Fibroblast of upper back skin (primary cell): ENCODE measurements at places on chromosomes 12 and 14.

- no peak for DNase-seq
These were observed 7.9 kb upstream of the WASHC3 start for GRCh38 chr12:102069707-102070106.

DNA sequence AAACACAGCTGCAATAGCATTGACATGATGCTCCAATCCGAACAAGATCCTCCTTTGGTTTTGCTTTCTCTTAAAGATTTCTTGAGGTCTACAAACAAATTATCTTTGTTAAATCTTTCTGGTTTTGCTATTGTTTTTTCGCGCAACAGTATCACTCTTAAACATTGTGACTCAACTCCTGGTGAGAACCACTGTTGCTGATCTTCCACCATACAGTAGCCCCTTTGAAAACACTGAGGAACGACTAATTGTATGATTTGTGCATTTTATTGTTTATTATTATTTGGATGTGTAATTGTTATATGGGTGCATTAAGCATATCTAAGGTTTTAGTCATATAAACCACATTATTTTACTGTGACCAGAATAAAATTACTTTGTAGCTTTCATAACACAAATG is 282.8 kb downstream of the EGLN3 start:
- peak; percentile 31 for DNase-seq

- DNase-seq, result no peak
These were observed 61.5 kb upstream of the LRTM2 start for GRCh38 chr12:1758887-1759286.

- peak; percentile 60 for DNase-seq
These were observed 2.2 kb downstream of the RCOR1 start for GRCh38 chr14:102594514-102595175.

GRCh38 chr12:116375278-116375842 is 97.9 kb upstream of the MED13L start:
- no peak for DNase-seq

DNA sequence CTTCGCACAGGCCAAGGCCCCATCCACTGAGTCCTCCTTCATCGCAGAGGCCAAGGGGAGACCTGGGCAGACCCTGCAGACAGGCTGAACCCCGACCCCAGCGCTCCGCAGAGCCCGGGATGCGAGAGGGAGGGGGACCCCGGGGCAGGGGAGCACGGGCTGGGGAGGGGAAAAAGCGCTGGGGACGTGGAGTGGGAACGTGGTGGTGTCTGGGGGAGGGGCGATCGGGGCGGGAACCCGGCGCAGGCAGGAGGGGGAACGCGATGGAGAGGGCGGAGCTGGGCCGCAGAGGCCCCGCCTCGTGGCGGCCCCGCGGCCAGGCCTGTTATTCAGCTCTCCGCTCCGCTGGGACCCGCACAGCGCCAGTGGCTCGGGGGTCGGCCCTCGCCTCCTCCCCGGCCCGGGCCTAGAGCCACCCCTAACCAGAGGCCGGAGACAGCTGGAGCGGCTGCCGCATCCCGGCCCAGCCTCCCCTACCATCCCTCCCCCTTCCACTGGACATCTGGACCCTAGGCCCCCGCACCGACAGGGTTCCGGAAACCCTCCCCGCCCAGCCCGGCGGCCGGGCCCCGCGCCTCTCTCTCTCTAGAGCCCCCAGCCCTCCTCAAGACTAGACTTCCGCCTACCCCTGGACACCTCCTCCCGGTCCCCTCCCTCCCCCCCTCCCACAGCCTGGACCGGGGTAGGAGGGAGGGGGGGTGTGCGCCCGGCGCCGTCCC is at the start of gene ARHGEF25:
TSS of gene ARHGEF25 (plus strand) at position 328 of the 719 bp plus-strand sequence. CDS start 460 bp downstream, outside the sequence.
- peak; percentile 70 for DNase-seq

GRCh38 chr12:117036046-117036445 is 63.2 kb downstream of the TESC start:
- no peak for DNase-seq

- DNase-seq, result no peak
These were observed 53.0 kb upstream of the KITLG start for GRCh38 chr12:88633312-88633711.

DNA sequence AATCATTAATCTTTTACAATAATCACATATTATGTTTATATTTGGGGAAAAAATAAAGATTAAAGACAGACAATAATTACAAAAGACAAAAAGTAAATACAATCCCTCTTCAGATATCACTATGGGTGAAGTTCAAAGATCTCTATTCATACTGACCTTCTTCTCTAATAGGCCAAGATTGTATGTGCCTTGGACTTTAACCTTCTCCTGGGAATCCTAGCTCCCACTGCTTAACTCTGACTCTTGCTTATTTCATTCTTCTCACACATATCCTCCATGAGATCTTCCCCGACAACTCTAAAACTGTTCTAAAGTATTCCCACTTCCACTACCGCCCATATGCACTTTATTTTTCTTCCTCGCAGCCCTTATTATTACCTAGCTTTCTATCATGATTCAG is 83.8 kb downstream of the EEA1 start:
- no peak for DNase-seq

- DNase-seq, result no peak
These were observed 41.7 kb downstream of the TSPAN11 start for GRCh38 chr12:30968211-30968610.

- DNase-seq, result no peak
These were observed 11.3 kb upstream of the ERP27 start for GRCh38 chr12:14949631-14950030.

GRCh38 chr14:100146531-100147091 is 12.8 kb downstream of the DEGS2 start:
- DNase-seq, result no peak

DNA sequence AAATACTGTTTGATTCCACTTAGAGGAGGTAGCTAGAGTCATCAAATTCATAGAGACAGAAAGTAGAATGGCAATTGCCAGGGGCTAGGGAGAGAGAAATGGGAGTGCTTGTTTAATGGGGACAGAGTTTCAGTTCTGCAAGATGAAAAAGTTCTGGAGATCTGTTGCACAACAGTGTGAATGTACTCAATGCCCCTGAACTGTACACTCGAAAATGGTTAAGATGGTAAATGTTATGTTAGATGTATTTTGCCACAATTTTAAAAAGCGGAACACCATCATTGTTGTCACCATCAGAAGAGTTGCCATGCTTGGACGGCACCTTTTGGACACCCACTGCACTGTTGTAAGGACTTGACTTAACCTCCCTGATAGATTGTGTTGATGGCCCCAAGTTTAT is 106.9 kb downstream of the SCARB1 start:
- DNase-seq, result no peak

GRCh38 chr12:13248964-13249363 is 52.4 kb downstream of the EMP1 start:
- DNase-seq, result no peak

- DNase-seq, result no peak
These were observed 22.8 kb downstream of the GSTZ1 start for GRCh38 chr14:77343662-77344061.

DNA sequence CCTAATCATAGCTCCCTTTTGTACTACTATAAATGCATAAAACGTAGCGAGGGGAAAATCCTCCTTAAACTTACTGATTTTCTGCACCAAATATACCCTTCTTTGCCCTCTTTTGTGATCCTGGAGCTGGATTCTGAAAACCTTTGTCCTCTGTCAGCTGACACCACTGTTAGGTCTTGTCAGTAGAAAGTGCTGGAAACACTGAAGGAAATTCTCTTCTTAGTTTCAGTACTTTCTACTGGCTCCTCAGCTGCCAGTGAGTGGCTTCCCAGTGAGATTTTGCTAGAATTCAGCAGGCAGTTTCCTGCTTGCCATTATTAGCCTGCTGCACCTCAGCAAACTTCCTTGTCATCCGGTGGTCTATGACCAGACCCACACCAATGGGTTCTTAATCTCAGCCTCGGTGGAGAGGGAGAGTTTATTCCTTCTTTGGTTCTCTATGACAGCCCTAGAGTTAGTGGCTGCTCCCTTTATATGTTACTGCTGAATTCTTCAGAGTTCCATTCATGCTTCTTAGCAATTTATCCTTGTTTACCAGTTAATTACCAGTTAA is 476.2 kb downstream of the FSCB start:
- DNase-seq, result no peak

DNA sequence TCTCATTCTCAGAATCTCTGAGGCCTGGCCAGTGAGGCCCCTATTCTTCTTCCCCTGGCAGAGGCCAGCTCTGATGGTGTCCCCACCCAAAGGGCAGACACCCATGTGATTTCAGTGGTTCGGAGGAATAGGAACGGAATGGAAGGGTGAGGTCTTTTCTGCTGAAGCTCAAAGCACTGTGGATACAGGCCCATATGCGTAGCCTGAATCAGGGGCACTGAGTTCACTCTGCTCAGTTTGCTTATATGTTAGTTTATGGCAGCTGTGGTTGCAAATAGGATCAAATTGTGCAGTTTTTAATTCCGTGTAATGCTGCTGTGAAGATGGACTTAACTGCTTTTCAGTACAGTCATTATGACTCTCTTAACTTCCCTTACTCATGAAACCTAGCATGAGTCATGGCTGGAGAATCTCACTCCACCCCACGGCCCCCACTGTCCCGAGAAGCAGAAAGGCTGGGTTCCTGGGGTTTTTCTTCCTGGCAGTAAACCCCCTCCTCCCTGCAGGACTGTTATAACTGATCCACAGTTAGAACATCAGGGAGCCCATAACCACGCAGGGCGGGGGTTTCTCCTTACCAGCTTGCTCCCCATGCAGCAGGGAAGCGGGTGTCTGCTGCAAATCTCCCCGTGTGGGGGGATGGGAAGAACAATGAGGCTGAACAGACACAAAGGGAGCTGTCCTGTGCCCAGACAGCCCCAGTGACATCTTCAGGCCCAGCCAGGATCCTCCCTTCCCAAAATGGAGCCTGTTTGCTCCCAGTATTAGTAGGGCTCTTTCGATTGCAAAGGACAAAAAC is 122.7 kb downstream of the SLC38A6 start:
- DNase-seq, result peak; percentile 99

DNA sequence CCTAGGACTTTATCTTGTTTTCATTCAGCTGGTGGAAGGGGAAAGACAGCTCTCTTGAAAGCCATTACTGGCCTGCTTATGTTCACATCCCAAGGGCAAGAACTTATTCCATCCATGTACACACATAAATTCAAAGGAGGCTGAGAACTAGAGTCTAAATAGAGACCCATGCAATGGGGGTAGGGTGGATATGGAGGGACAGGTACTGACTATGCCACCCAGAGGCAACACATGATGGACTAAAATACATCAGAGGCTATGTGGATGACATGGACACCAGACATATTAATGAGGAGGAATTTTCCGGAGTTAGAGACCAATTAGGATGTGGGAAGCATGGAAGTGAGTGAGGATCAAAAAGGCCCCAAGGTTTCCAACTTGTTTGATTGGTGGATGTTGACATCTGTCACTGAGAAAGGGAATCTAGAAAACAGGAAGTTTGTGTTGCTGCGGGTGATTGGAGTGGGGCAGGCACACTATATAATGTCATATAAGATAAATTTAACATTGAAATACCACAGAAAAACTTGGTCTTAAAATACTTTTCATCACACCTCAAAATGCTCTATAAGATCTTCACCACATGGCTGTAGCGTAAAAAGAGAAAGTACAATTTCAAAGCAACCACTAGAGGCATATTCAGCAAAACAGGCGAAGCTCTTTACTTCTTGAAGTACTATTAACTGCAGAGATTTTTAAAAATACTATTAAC is 130.4 kb downstream of the GRIP1 start:
- DNase-seq, result no peak

DNA sequence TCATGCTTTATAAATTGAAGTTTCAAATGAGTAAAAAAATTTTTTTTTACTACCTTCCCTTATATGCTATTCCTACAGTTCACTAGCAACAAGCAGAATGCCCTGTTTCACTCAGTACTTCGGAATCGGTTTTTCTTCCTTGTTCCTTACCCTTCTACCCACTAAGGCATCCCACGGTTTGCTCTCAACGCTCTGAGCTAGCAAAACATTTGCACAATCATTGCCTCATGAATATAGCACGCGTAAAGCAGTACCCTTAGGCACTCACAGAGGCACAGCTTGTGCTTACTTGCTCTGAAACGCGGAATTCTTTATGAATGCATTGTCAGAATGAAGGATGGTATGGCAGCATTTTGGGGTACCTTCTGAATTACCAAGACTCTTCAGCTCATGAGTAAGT is 45.0 kb downstream of the PPP1R13B start:
- no peak for DNase-seq

- peak; percentile 39 for DNase-seq
These were observed 30.3 kb downstream of the HMGA2 start for GRCh38 chr12:65854629-65855028.

- no peak for DNase-seq
These were observed 8.0 kb upstream of the MYH7 start for GRCh38 chr14:23443411-23443812.

DNA sequence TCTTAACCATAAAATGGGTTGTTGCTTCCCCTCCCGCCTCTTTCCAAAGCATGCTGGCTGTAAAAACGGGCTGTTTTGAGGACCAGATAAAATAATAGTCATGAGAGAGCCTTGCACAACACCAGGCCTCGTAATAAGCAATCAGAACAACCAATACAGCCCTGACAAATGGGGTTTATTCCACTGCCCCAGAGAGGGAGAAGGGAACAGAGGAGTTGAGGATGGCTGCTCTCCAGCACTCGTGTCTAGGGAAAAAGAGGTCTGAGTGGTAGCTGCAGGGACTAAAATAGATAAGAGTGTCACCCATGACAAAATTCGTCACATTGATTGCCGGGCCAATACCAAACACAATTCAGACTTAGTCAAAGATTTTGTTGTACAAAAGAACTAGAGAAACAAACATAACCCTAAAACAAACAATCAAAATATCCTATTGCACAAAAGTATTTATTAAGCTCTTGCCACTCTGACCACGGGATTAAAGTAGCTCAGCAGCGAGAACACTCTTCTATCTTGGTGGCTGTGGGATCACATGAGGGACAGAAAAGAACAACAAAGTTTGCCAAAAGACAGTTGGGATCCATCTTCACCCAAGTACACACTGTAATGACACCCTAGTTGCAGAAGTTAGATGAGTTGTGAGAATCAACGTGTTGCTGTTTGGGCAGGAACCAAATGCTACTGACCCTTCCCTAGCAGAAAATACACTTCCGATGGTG is 188.0 kb downstream of the FOXN3 start:
- DNase-seq, result no peak
